Sigmoid colon (tissue), 7 donors: ENCODE measurements at places on chromosomes 1 and 21.

DNA sequence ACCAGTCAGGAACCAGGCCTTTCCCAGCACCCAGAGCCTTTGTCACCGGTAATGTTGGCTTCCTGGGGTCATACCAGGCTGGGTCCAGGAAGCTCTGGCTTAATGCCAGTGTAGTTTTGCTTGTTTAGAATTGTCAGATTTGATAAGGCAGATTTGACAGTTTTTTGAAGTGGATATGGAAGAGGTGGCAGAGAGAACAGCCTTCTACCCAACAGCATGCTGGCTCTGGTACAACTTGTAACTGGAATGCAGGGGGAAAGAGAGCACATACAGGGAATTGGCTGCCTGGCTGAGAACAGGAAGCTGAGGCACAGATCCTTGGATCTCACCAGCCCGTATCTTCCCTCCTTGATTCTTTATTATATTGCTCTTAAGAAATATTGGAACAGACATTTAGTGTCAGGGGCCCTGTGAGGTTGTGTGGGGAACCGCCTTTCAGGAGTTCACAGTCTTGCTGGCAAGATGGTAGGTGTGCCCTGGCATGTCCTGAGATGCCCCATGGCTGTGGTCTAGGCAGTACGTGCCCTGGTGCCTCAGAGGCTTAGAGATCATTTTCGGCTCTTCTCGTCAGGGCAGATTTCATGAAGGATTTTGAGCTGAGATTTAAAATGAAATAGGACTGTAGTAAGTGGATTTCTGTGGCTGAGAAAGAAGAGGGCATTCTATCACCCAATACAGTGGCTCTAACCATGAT lies 227.0 kb downstream of the PBX1 start:
- DNase-seq = no peak

DNA sequence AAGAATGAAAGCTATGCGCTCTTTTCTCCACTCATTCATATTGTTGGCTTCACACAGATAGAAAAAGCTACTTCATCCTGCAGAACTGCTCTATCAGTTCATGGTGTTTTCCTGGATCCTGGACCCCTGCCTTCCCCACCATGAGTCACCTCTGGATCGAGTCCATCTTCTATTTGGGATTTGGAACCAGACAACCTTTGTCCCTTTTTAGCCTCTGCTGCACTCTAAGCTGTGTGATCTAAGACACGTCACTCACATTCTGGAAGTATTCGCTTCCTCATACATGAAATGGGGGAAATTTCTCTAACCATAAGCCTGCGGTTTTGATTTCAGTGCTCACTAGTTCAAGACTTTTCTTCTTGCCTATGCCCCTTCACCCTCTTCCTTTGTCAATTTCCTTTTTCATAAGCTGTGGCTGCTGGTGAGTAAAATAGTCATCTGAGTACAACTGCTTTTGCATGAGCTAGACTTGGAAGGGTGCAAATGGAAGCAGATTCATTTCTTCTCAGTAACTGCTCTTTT lies 14.1 kb upstream of the DEGS1 start:
- peak; percentile 74 for DNase-seq

- DNase-seq = no peak
Measured at GRCh38 chr1:36691374-36691773, 208.7 kb upstream of the CSF3R start.

DNA sequence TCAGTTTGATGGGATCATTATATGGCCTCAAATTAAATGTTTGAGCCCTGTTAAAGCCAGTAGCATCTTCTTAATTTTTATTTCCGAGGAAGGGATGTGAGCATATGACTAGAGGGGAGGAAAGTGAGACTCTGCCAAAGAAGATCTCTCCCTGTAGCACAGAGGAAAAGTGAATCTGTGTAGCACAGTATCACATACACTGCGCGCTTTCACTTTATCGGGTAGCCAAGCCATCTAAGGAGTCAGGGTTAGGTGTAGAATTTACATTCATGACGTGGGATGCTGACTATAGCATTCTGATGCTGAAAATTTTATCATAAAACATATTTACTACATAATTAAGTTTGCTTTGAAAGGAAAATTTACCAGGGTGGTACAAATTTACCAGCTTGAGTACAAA lies 24.0 kb downstream of the LRRC8D start:
- DNase-seq = no peak

GRCh38 chr1:36172983-36173382 lies 17.0 kb downstream of the MAP7D1 start:
- no peak for DNase-seq

- no peak for DNase-seq
Measured at GRCh38 chr1:159763686-159764085, 17.1 kb upstream of the DUSP23 start.

DNA sequence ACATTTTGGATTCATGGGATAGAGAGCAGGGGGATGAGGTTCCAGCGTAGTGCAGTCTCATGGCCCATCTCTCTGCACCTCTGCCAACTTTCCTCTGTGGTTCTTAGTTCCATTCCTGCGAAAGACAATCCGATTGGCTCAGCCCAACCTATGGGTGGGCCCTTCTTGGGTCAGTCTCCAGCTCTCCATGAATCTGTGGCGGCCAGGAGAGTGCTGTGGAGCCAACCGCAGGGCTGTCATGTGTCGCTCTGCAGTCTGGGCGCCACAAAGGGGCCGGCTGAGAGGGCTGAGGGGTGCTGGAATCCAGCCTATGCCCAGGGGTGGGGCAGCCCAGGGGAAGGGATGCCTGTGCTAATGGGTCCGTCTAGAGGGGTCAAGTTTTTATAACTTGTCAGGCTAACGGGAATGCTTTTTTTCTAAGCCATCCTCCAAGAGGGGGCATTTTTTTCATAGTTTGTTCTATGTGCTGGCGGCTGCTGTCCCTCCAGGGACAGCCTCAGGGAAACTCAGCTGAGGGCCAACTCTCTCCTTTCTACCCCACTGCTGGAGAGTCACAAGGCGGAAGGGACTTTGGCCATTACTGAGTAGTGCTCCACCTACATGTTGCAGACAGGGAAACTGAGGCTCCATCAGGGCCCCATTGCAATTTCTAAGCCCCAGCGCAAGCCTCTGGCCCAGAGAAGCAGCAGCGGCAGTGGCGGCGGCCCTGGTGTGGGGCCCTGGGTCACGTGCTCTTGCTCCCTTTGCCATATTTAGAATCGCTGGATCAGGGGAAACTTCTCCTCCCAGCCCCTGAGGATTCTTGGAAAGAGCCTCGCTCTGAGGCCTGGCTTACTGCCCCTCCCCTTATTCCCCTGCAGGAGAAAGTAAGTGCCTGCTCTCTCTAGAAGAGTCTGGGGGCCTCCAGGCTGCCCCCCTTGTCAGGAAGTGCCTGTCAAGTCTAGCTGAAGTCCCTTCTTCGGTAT lies 23.4 kb downstream of the KCNQ4 start:
- peak; percentile 84 for DNase-seq

GRCh38 chr1:11523746-11524464 lies 45.0 kb downstream of the DISP3 start:
- DNase-seq = peak; percentile 35
